ENCODE measurements at places on chromosomes 16 and 17.

GRCh38 chr17:27513849-27514248, 57.6 kb downstream of the KSR1 start:
- no peak for DNase-seq

GRCh38 chr16:69613378-69614154, 47.8 kb downstream of the NFAT5 start:
- no peak for DNase-seq

DNA sequence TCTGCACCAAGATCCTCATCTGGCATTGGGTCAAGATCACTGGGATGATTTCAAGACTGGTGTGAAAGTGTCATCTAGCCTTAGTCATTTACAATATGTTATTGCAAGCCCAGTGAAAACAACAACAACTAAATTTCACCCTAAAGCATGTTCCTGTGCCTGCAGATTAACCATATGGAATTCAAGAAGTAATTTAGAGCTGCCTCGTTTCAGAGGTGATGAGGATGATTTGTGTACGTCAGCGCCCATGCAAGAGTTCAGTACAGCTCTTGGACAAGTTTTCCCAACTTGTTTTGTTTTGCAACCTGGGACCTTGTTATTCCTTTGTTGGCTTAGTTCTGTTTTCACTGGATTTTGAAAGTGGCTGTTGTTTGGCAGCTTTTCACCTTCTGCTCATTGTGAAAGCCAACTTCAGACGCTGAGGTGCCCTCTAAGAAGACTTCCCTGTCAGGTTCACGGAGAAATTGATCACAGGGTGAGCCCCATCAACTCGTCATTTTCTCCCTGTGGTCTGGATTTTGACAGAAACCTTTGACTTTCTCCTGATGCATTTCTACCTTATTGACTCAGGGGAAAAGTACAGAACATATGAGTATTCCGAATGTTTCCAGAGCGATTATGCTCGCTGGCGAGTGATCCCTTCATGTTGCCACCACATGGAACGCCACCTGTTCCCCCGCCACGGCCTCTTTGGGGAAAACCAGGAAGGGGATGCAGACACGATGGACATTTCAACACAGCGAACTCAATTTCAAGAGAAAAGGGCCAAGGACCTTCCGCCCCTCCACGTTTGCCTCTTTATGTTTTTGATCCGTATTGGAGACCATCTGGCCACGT, 85.6 kb downstream of the FOXL1 start:
- DNase-seq: no peak

- no peak for DNase-seq
Measured at GRCh38 chr17:28948342-28948741, 3.0 kb downstream of the PHF12 start.

DNA sequence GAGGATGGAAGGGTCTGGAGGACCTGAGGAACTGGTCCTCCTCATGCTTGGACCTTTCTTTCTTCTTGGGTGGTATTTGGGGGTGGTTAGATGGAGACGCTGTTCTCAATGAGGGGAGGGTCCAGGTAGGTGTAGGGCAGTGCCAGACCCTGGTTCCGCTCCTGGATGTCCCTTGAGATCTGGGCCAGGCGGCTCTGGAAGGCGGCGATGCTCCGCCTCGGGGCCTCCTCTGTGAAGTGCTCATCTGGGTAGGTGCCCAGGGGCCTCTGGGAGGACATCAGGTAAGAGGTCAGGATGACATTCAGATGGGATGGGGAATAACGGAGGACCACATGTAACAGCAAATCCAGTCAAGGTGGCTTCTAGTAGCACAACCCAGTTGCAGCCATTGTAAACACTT, 9.0 kb upstream of the ALOX12B start:
- no peak for DNase-seq
